Lung (tissue), 17 donors: ENCODE measurements at places on chromosomes 6 and 20.

DNA sequence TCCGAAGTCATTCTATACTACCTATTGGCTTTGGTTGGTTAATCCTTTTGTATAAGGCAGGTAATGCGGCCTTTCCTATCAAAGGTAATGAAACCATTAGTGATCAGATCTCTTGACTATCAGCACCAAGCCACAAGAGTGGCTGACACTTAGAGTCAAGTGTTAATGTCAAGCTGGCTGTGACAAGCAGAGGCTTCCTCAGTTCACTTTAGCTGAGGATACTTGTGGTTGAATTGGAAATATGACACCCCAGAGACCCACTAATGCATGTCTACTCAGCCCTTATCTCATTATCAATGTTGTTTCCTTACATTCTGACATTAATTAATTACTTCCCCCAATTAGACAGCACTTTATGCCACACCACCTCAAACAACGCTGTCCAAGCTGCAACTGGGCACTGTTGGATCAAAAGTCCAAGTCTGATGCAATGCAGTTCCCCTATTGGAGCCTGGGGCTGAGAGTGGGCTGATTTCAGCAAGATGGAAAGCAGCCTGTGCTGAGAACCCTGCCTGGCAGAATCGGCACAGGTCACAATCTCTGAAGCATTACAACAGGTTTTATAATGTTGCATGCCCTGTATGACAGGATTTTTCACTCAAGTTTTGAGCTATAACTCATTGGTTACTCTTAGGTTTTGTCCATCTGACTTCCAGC is 273.5 kb downstream of the COL12A1 start:
- no peak for DNase-seq

GRCh38 chr6:36306375-36306774 is 30.3 kb downstream of the BNIP5 start:
- no peak for DNase-seq

DNA sequence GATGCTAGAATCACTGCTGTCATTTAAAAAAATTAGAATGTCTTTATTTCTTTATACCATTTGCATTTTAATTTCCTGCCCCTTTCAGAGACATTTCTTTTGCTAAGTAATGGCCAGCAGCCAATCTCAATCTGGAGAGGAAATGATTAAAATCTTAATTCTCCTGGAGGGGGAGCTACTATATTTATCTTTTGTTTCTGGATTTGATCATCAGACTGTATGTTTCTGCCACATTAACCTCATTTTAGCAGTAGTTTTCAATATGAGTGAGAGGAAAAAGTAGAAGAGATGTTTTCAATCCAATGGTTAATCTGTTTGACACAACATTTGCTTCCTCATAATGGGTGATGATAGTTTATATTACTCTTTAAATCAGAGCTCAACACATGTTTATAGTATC is 138.0 kb downstream of the FUT9 start:
- DNase-seq = no peak

DNA sequence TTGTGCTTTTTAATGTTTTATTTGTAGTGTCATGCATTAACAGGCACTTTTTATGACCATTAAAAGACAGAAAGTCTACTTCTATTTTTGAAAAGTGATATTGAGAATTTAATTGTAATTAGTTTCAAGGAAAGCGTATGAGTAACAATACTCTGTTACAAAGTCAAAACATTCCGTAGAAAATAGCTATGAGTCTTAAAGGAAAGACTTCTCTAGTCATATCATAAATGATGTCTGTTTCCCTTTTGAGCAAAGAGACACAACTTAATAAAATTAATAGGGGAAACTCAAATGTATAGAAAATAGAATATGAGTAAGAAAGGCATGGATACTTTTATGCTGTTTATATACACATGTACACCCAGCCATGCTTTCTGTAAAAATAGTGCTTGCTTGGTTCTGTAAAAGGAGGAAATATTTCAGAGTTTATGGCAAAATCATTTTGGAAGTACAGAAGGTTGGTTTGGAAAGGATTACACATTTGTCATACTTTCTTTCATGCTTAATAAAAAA is 107.8 kb upstream of the AHI1 start:
- no peak for DNase-seq

- DNase-seq = peak; percentile 22
These were observed 28.3 kb upstream of the FBXO30 start for GRCh38 chr6:145842693-145843546.

DNA sequence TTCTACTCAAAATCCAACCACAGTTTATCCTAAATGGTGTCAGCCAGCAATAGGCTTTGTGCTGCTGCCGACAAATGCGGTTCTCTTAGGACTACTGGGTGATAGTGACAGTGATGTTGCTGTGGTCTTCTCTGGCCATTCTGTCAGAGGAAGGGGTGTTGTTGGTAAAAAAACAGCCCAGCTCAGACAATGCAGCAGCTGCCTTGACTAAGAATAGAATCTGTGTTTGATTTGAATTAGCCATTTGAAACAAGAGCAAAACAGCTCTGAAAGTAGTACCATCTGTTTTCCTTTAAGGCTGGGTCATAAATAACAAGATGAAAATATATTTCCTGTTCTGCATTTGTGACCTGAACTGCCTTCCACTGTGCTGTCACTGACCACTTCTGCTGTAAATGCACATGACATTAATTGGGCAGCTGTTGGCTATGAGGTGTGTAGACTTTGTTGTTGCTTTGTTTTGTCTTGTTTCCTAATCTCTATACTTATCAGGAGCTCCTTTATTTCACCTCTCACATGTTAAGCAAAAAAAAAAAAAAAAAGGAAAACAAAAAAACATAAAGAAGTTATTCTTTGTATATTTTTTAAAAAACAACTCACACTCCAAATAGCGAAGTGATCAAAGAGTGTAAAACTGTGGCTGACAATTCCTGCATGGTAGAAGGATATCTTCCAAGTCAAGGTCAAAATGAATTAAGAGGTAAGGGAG is 497.8 kb upstream of the ARID1B start:
- DNase-seq = peak; percentile 62

DNA sequence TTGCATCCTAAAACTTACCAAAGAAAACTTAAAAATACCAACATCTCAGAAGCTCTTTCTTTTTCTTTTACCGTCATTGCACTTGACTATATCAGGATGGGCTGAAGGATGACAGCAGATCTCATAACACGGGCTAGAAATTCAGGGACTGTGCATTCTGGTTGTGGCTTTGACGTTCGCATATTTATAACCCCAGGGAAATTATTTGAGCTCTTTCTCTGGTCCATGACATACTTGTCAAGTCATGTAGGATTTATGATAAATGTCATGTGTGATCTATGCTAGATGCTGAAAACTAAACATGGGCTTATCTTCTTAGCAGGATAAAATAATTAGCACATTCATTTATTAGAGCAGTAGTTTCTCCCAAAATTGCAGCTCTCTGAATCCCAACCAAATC is 74.4 kb upstream of the SAMD5 start:
- no peak for DNase-seq

DNA sequence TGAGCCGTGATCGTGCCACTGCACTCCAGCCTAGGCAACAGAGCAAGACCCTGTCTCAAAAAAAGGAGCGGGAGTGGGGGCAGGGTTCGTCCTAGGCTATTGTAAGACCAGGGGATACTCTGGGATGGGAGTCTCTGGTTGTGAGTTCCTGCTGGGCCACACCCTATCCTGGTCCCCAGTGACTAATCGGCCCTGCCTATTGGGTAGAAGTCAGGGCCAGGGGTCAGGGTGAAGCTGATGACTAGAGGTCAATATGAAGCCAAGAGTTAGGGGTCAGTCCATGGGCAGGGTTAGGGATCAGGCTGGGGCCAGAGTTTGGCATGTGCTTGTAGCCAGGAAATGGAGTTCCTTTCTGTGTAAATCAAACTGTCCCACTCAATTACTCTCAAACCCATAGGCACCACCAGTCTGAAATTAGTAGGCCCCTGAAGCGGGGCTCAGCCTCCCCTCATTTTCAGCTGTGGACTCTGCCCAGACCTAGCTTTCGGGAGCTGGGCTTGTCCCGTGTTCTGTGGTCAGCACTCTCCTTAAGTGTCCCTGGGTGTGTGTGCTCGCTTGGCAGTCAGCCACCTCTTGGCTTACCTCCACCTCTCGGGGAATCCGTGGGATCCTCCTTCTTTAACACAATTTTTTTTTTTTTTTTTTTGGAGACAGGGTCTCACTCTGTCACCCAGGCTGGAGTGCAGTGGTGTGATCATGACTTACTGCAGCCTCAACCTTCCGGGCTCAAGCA is 1.8 kb downstream of the HSPA12B start:
- DNase-seq = peak; percentile 35

- DNase-seq = no peak
These were observed 94.2 kb upstream of the SCP2D1 start for GRCh38 chr20:18719426-18719825.

DNA sequence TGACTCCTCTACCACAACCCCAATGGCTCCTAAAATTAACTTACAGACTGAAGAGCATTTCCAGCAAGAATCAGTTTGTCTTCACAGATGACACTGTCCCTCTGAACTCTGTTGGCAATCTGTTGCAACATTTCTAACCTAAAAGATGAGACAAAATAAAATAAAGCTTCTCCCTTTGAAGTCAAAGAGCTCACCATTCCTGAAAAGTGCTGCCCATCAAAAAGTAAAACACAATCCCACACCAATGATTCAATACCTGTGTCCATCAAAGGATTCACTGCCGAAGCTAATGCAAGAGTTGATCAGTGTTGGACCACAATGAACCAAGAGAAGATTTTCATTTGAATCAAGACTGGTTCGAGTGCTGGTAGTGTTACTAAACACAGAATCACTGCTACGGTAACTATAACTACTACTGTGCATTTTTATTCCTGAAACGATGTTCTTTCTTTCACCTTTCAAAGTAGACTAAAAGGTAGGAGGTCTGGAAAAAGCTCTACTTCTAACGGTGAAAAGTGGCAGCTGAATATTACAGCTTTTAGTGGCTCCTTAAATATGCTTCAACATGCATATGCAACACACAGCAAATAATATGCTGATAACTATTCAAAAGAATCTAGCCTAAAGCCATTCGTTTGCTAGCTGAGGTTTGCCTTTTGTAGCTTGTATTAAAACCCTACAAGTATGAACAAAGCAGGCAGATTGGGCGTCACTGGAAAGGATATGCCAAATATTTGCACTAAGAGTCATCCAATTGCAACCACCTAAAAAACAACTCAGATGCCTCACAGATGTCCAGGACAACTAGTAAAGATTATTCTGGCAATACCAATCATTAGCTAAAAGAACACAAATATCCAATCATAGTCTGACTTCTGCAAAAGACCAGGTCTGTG is at the start of gene DST:
TSS of gene DST (minus strand) at position 524 of the 896 bp plus-strand sequence.
- DNase-seq = no peak

GRCh38 chr6:75566137-75566767 is 35.4 kb upstream of the SENP6 start:
- DNase-seq = no peak

DNA sequence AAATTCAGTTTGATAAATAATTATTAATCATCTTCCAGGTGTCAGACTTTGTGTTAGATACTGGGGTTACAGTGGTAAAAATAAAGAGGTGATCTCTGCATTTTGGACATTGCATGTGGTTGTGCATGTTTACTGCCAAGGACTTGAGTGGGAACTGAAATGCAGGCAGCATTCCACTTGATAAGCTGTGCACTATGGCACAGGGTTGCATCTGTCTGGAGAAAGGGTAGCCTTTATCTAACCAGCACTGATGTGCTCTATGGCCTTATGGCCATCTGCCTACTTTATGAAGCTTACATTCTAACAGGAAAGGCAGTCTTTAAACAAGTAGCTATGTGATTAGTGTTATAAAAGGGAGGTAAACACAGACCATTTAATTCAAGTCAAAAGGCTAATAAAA is 53.0 kb upstream of the MLIP start:
- no peak for DNase-seq

DNA sequence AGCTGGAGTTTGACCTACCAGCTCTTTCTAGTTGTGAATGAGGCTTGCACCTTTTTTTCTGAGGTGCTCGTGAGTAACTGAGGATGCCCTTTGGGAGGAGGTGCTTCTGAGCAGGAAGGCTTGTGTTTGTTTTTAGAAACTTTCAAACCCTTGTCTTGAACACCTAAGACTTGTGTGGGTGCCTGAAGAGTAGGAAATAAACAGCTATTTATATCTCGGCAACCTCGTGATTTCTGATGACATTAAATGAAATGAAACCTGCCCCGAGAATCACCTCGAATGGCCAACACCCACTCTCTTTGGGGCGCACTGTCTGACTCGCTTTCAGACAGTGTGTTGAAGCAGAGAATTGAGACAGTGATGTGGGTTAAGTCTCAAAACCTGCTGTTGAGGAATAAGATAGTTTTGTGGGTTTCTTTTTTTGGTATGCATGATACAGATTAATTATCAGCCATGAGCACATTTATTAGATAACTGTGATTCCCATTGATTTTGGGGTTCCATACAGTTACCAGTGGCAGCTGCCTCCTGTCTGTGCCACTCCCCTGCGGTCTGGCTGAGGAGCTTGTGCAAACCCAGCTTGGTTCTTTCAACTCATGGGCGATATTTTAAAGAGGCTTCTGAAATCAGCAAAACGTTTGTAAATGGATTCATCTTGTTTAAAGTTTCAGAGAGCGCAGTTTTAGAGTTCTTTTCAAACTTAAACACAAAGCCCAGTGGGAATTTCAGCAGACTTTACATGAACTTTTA is 8.4 kb downstream of the IRF4 start:
- peak; percentile 50 for DNase-seq

DNA sequence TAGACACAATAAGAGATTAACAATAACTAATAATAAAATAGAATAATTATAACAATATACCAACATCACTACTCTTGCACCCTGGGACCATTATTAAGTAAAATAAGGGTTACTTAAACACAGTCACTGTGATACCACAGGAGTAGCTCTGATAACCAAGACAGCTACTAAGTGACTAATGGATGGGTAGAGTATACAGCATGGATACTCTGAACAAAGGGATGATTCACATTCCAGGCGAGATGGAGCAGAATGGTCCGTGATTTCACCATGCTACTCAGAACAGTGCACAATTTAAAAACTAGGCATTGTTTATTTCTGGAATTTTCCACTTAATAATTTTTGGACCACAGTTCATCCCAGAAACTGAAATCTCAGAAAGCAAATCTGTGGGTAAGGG is 80.0 kb upstream of the FUT9 start:
- DNase-seq = no peak

DNA sequence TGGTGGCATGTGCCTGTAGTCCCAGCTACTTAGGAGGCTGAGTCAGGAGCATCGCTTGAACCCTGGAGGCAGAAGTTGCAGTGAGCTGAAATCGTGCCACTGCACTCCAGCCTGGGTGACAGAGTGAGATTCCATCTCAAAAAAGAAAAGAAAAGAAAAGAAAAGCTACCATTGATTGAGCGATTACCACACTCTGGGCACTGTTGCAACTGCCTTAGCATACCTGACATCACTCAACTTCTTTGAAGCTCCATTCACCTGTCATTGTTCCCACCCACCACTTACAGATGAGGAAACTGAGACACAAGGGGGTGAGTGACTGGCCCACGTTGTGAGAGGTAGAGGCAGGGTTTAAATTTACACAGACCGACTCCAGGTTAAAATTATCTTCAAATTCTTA is 442.1 kb upstream of the SULF2 start:
- no peak for DNase-seq

DNA sequence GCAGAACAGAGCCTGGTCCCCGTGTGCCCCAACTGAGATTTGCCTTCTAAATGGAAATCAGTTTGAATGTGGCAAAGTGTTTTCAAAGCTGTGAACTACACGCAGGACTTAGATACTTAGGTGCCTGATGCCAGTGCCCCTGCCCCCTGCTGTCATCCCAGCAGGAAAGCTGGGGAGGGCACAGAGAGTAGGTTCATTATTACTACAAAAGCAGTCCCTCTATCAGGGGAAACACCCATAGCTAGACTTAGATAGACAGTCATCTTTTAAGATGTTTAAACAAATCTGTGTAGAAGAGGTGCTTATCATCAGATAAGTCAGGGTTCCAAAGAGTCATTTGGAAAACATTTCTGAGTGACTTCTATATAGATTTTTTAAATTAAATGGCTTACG is 155.0 kb upstream of the SNX9 start:
- DNase-seq = no peak
